Neuronal stem cell (in vitro differentiated cells): ENCODE measurements at places on chromosomes 12 and 14.

GRCh38 chr12:51374856-51375255, 16.4 kb downstream of the GALNT6 start:
- DNase-seq: no peak

DNA sequence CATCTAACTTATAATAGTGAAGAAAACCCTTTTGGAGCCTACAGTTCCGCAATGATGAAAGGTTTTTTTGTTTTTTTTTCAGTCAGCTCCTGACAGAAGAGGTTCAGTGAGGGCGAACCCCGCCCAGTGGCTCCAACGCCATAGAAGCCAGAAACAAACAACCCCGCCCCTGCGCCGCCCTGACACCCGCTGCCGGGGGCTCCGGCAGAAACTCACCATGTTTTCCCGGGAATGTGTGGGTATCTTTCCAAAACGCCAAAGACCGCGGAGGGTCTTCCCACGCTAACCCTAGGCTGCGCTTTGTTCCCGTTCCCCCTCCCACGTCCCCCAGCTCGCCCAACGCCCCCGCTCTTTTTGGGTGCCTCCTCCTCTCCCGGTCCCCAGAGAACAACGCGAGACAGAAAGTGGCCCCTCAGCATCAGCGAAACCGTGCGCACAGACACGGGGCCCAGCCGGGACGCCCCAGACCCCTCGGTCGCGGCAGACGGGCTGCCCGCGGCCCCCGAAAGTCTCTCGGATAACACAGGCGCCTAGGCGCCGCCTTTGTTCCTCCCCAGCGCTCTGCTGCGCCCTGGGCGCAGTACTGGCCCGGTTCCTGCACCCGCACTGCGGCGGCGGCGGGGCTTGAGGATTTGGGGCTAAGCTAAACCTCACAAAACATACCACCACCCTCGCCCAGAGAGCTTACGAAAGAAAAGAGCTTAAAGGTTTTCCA, 522 bp downstream of the TUBA1A start:
- no peak for DNase-seq

DNA sequence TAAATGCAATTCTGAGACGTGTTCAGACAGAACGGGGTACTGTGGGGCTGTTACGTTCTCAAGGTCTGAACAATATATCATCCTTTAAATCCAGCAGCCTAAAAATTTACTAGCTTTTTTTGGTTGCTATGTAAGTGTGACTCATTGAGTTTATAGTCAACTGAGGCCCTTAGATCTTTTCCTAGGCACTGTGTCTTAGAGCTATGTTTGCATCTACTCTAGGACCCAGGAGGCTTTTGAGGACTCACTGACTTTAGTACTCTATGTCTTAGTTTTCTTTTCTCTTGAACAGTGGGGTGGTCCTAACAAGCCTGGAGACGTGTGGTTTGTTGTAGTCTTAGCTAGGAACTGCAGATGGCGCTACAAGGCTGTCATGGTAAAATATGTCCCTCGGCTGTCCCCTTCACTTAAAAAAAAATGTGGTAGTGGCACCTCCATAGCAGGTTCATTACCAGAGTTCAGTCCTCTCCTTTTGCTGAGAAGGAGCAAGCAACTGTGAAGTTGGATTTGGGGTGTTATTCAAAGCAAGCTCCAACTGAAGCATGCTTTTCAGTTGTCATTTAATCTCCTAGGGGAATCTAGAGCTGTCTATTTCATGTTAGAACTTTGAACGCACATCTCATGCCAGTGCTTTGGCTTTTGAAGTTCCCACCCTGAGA, 8.7 kb upstream of the SPATS2 start:
- peak; percentile 79 for DNase-seq

DNA sequence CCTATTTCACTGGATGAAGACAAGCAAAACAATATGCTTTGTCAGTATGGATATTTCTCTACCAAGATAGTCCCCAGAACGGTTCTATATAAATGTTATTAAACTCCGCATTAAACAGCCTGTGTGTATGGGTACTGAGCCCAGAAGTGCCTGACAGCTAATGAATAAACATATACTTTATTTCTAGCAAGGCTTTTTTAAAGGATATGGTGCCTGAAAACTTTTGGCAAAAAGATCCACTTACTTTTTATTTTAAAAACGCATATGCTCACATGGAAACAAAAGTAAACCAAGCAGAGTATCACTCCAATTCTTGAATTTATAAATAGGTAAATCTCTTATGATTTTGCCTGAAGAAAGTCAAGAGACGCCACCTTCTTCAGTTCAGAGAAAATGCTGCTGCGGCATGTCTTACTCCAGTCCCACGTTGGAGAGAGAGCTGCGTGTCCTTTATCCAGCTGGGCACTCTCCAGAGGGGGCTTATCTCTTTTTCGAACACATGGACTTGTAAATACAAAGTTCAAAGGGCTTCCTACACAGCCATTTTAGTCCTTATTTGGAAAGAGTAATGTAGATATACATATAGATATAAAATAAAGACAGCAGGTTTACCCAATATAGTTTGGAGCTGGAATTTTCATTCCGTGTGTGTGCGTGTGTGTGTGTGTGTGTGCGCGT, 264.2 kb downstream of the ADAMTS20 start:
- no peak for DNase-seq

DNA sequence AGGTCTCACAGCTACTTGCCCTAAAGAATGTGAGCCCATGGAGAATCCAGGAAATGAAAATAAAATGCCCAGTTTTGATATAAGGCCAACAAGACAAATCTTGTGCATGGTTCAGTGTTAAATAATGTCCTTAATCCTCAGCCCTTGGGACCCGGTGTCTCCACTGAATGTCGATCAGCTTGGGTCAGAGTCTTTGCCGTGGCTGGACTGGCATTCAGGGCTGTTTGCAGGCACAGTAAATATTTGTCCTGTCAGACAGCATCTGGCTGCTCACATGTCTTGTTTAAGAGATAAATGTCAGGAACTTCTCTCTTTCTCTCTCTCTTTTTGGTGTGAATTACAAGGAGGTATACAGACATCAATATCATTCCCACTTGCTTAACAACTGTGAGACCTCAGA, 452.5 kb downstream of the FUT8 start:
- DNase-seq: no peak

DNA sequence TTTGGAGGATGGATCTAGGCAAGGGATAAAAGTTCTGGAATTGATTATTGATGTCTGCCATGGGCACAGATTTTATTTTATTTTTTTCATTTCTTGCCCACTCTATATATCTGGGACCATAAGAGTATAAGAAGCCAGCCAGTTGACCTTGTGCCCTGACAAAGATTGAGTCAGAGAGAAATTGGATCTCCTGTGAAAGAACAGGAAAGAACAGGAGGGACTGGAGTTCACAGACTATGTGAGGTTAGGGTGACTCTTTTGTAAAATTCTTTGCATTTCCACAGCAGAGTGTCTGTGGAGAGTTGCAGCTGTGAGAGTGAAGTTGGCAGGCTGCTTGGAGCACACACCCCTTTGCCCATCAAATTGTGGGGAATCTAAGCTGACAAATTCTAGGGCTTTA, 358.4 kb upstream of the TBX3 start:
- DNase-seq: no peak

GRCh38 chr12:119630962-119631550, 36.9 kb upstream of the PRKAB1 start:
- DNase-seq: no peak

- DNase-seq: no peak
Observed at GRCh38 chr12:111410431-111411184, 4.9 kb downstream of the SH2B3 start.

DNA sequence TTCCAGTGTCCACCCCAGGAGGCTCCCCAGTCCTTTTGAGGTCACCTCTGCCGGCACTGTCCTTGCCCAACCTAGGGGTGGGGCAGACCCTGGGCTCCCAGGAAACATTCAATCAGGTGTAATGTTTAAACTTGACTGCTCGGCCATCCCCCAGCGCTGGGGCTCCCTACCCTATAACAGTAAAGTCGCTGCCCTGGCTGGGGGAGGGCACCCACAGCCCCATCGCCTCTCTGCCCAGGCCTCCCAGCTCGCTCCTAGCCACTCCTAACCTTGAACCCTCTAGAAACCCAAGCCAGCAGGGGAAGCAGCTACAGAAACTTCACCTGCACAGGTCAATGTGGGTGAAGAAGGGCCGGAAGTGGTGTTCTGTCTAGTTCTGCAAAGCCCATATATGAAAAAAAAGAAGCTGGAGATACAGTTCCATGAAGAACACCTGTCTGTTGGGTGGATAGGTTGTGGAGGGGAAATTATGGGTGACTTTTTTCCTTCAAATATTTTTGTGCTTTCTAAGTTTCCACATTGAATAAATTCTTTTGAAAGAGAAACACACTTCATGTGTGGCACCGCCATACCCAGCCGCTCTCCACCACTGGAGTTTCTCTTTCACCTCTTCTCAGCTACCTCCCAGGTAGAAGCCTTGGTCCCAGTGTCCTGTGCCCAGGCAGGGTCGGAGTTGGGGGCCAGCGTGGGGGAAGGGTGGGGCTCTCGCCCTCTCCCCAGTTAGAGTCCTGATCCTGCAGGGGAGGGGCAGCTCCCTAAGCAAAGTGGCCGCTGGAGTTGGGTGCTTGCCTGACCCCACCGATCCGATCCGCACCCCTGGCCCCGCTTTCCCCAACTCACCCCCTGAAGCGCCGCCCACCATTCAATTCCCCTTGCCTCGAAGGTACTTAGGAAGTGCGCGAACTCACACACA, 1.1 kb downstream of the CLMN start:
- DNase-seq: no peak

DNA sequence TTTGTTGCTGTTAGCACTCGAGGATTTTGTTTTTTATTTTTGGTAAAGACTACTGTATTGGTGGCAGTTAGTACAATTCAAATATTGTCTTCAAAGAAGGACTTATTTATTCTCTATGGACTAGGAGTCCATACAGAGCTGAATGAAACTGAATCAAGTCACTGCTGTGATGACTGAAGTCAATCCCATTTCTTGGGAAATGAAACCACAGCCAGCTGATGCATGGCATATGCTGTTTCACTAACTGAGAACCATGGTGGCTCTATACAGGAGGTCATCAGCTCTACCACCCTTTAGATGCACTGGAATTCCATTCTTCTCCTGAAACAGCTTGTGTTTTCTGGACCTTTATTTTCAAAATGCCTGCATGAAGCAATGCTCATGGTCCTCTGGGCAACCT, 22.2 kb downstream of the VTI1B start:
- DNase-seq: no peak

- no peak for DNase-seq
Observed at GRCh38 chr14:96635850-96636249, 133.7 kb downstream of the PAPOLA start.

GRCh38 chr12:108305520-108305919, 33.6 kb downstream of the CMKLR1 start:
- no peak for DNase-seq

GRCh38 chr12:11765817-11766794, 116.6 kb downstream of the ETV6 start:
- no peak for DNase-seq
